ENCODE measurements at places on chromosomes 4 and X. TPM values are rescaled to one million over a fixed set of nuclear protein-coding genes. Genes with fewer than 3 reads are reported as not detected.
A peak's percentile ranks its signal among the peaks of the same experiment; 100 is the strongest.

GRCh38 chr4:104235967-104236366, 258.7 kb downstream of the CXXC4 start:
- no peak for DNase-seq

DNA sequence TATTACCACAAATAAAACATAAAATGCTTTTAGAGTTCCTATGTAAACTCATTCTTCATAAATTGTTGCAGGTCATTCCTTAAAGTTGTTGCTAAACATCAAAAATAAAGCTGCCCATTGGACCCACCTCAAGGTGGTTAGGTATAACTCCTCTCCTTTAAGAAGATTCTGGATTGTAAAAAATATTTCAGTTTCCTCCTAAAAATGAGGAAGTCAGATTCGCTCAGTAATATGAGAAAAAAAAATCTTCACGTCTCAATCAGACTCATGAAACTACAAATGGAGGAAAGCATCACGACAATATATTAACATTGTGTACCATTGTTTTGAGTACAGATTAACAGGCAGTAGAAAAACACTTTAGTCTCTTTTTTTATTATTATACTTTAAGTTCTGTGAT, 105.9 kb downstream of the DDX60 start:
- no peak for DNase-seq

SPANXN4 gene
- total RNA-seq = not detected

NEXMIF gene
- total RNA-seq = 0.07 TPM

DNA sequence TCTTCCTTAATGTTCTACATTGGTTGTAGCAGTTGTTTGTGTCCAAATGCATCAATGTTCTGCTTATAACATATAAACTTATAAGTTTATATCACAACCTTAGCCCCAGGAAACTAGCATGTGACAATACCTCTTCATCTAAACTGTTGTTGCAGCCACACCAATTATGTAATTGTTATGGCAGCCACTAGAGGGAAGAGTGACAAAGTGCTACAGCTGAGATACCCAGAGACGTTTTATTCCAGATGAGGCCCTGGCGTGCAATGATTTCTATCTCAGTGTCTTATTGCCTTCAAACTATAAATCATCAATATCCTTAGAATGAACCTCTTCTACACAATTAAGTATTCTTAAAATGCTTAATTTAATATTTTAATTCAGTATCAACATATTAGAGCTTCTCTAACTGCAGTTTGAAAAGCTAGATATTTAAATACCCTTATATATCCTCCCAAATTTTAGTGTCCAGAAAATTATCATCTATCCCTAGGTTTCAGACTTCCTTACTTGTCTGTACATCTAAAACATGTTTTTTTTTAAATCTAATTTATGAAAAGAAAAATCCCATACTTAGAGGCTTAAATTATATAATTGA, 171.6 kb downstream of the PCDH10 start:
- peak; percentile 3 for DNase-seq

DNA sequence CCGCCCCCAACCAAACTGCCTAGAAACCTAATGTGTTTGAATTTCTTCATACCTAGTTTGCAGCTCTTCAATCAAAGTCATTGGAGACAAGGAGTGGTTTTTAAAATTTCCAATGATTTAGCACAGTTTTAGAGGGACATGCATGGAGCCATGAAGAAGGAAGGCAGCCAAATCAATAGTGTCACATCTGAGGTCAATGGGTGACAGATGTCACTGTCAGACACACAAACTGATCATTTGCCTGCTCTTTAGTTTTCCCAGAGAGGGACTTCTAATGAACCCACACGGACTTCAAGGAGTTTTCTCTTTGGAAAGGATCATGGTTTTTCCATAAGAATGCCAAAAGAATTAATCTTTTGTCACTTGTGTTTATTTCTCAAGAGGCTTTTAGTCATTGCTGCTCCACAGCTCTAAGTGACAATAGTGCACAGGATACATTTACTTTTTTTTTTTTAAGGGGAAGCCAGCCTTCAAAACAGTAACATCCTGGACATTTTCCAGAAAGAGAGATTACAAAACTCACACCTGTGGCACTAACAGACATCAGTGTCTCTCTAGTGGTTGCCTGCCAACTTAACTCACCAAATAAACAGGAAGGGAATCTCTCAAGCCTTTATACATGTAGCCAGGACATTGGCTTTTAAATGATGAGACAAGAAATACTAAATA, 251.1 kb upstream of the DIAPH2 start:
- no peak for DNase-seq

RAB40AL gene
- total RNA-seq = not detected

DNA sequence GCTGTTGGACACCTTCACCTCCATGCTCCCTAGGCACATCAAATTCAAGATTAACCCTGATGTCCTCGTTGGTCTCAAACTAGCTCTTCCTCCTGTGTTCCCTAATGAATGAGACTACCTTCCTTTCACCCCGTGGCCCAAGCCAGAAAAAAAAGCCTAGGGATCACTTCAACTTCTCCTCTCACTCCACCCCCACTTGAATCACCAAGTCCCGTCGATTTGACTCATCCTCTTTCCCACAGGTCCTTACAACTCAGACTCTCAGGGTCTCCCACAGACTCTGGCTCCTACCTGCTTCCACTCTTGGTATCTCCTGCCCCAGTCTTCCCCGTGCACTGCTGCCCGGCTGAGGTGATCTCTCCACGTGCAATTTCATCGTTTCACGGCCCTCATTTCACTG, 8.5 kb downstream of the SLC25A43 start:
- no peak for DNase-seq

DNA sequence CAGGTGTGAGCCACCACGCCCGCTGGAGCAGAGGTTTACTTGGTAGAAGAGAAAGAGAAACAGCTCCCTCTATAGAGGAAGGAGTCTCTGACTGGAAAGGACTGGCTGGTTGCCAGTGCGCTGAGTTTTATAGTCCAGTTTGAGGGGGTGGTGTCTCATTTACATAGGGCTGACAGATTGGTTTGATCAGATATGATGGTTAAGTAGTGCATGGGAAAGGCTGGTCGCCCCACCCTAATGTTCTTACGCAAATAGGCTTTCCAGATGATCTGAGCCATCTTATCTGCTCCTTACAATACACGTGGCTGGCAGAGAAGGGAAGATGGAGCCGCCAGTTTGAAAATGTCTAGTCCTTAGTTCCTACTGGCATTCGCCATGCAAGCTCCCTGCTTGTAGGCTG, 439.5 kb downstream of the NAF1 start:
- DNase-seq = no peak

DNA sequence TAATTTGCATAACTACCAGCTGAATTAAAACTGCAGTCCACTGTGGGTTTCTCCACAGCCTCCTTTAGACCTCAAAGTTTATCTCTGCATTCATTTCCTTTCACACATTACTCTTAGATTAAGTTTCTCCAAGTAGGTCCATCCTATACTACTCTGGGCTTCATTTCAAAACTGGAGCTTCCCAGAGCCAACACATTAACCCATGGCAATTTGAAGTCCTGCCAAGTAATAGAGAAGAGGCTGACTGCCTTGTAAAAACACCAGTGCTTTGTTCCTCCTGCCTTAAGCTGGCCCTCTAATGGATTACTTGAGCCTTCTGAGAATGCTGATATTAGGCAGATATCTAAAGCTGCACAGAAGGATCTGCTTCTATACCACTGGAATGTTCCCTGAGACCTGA, 997.2 kb upstream of the SLIT2 start:
- no peak for DNase-seq

GRCh38 chr4:168831919-168832762, 177.9 kb downstream of the CBR4 start:
- DNase-seq = no peak

DNA sequence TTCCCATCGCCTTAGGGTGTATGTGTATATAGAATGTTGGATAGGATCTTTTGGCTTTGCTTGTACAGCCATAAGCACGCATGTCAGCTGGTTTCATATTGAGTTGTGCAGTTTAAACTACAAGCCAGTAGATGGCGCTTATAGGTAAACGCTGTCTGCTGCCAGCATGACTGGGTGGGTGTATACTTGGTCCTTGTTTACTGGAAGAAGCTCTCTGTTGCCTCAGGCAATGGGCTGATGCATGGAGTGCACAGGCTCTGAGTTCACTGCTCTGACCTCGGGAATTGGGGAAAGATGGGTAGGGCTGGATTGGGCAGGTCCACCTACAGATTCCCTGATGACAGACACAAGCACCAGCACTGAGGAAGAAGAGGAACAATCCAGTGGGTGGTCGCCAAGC, 831.5 kb downstream of the STIM2 start:
- peak; percentile 6 for DNase-seq

TMEM156 gene
- 9.1 TPM for total RNA-seq

DNA sequence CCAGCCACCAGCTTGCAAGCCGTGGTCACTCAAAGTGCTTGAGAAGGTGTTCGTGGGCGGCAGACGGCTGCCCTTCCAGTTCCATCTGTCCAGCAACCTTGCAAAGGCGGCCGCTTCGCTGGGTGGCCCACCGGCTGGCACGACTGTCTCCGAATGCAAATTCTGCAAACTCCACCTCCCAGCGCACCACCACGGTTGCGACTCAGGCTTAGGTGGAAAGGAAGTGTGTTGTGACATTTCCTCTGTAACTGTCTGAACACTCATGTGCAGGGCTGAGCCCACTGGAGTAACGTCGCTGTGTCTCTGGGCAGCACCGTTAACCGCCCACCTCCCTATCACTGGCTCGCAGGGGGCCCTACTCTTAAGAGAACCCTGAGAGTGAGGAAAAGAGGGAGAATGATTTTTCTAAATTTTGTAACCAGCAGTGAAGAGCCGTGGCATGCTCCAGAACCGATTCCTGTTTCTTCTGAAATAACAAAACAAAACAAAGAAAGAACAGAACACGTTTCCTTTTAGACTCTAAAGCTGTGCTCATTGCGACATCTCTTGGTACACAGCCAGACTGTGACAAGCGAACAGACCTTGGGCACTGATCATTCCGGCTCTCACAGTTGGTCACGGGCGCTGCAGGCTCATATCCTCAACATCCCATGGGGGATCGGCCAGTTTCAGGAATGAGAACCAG, at the start of gene P2RY8:
Gene P2RY8 (minus strand): TSS at position 155 of the 685 bp plus-strand sequence. CDS start 70,627 bp downstream, outside the sequence.
- no peak for DNase-seq

CHIC1 gene
- total RNA-seq = 4.0 TPM

ANOS1 gene
- 2.3 TPM for total RNA-seq

DNA sequence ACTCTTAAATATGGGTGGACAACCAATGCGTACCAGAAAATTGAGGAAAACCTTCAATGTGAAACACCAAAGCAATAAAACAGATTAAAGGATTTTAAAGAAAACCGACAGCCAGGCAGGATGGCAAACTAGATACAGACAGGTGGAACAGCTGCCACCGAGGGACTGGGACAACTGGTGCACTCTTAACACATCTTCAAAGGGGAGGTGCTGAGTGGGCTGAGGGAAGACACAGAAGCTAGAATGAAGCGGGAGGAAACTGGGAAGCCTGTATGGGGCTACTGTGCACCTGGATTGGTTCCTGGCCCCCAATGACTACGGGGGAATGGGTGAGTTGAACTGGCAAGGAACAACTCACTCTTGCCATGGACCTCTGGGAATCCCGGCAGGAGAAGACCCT, 20.7 kb downstream of the ZNF280C start:
- DNase-seq = no peak

OTOP1 gene
- not detected for total RNA-seq

SLC9B1 gene
- 1.1 TPM for total RNA-seq

DNA sequence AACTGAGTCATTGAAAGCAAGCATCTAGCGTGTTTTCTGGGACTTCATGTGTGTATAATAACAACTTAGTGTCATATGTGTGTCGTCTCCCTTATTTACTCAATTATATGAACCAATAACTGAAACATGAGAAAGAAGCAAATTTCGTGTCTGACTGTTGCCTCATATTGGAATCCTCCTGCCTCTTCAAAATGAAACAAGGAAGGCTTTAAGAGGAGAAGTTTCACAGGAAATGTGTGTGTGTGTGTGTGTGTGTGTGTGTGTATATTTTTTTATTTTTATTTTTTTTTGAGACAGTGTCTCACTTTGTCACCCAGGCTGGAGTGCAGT, 145.8 kb upstream of the SFRP2 start:
- no peak for DNase-seq

GRIA2 gene
- not detected for total RNA-seq

UCHL1 gene
- 1,473 TPM for total RNA-seq

GRCh38 chr4:42560467-42560861, 96.4 kb downstream of the ATP8A1 start:
- no peak for DNase-seq

All from epithelial cell of proximal tubule (primary cell).